ENCODE measurements at places on chromosomes 7 and 10. TPM values are rescaled to one million over a fixed set of nuclear protein-coding genes. Genes with fewer than 3 reads are reported as not detected.
A peak's percentile ranks its signal among the peaks of the same experiment; 100 is the strongest.

GRCh38 chr7:70000737-70001348 lies 402.6 kb downstream of the AUTS2 start:
- no peaks in the 10 kb centered on the region for H3K36me3 ChIP-seq
- DNase-seq = no peak
- H3K27me3 ChIP-seq = no peaks in the 10 kb centered on the region
- no peaks in the 10 kb centered on the region for H3K4me1 ChIP-seq
- H3K27ac ChIP-seq = no peak overlapping the region

- no peaks in the 10 kb centered on the region for H3K4me1 ChIP-seq
- DNase-seq = no peak
- no peak overlapping the region for H3K27ac ChIP-seq
- H3K4me3 ChIP-seq = no peak overlapping the region
These were observed 32.7 kb upstream of the DMTF1 start for GRCh38 chr7:87119581-87119980.

DNA sequence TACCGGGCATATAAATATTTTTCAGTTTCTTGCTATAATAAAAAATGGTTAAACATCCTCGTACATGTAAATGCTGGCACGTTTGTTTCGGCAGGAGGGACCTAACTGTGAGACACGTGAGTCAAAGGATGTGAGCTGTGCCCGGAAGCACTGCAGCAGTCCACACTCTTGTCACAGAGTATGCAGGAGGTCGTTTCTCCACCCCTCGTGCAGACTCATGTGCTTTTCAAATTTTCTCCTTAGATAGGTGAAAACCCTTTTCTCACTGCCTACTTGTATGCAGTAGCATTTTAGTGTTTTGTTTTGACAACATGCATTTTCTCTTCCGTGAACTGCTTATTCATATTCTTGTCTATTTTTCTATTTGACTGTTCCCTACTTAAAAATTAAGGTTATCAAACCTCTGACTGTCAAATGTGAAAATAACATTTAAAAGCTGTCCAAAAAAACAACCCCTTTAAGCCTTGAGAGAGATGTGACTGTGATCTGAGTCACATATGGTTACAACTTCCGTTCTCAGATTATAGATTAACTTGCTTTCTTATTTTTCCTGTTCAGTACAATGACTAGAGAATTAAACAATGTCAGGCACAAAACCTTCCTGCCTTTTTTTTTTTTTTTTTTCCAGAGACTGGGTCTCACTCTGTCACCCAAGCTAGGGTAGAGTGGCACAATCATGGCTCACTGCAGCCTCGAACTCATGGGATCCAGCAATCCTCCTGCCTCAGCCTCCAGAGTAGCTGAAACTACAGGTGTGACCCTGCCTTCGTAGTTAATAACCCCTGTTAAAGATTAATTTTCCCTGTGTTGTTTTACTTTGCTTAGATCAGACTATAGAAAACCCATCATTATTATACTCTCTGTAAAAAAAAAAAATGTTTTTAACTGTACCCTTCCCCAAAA lies 45.1 kb downstream of the DPY19L1 start:
- DNase-seq = peak; percentile 70
- no peak overlapping the region for H3K27ac ChIP-seq
- H3K4me3 ChIP-seq = no peak overlapping the region
- no peaks in the 10 kb centered on the region for H3K36me3 ChIP-seq

GRCh38 chr10:131978366-131978765 lies 3.4 kb downstream of the BNIP3 start:
- DNase-seq = no peak
- H3K27me3 ChIP-seq = no peaks in the 10 kb centered on the region
- no peak overlapping the region for H3K4me3 ChIP-seq
- H3K36me3 ChIP-seq = peaks cover 34% of the 10 kb centered on the region

GRCh38 chr10:49001402-49001801 lies 61.8 kb upstream of the LRRC18 start:
- H3K4me1 ChIP-seq = no peaks in the 10 kb centered on the region
- no peak overlapping the region for H3K27ac ChIP-seq
- no peak for DNase-seq
- peaks cover 15% of the 10 kb centered on the region for H3K27me3 ChIP-seq
- H3K4me3 ChIP-seq = no peak overlapping the region
- no peaks in the 10 kb centered on the region for H3K36me3 ChIP-seq

DNA sequence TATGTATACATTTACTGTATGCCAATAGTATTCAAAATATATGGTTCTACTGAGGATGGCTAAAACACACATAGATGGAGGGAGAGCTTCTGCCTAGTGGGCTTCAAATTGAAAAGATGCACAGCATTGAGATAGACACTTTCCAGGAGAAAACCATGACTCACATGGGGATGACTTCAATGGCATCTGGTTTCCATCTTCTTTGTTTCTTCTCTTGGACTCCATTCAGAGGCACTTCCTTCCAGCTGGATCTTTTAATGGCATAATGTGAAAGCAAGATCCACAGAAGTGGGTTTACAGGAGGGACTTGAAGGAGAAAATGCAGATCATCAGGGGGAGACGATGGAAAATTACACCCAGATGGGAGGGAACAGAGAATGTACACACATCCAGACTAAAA lies 84.9 kb downstream of the ZNF365 start:
- H3K4me1 ChIP-seq = peaks cover 6% of the 10 kb centered on the region
- no peak overlapping the region for H3K4me3 ChIP-seq
- peak; percentile 85 for DNase-seq
- H3K36me3 ChIP-seq = no peaks in the 10 kb centered on the region
- no peak overlapping the region for H3K27ac ChIP-seq
- H3K27me3 ChIP-seq = no peaks in the 10 kb centered on the region

- H3K4me1 ChIP-seq = no peaks in the 10 kb centered on the region
- H3K36me3 ChIP-seq = no peaks in the 10 kb centered on the region
- H3K4me3 ChIP-seq = no peak overlapping the region
- no peak for DNase-seq
- H3K27ac ChIP-seq = no peak overlapping the region
These were observed 762 bp downstream of the PON1 start for GRCh38 chr7:95323410-95324129.

DNA sequence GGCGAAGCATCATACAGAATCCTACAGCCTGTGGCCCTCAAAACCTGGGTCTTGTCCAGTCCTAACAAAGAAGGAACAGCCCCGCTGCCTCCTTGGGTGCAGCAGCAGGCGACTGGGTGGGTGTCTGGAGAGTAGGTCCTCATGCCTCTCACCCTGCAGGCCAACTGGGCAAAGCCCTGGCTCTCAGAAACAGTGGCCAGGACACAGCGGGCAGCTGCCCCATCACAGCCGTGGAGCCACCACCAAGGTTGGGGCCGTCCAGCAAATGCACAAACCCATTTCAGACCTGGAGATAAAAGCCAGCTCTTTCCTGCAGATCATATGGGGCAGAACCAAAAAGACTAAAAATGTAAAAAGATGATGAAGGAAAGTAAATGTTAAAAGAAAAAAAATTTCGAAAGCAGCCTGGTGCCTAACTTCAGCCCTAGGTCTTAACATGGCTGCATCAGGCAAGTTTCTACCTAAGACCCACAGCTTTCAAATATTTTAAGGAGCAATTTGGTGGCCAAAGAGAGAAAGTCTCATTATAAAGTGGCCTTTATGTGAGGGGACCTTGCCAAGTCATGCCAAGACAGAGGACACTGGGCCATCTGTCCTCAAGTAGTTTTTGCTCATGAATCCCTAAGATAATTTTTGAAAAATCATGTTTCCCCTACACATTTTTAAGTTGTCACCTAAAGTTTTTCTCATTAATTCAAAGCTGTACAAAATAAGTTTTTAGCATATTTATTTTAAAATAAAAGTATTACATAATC lies 142.1 kb downstream of the PAXIP1 start:
- no peaks in the 10 kb centered on the region for H3K4me1 ChIP-seq
- H3K27ac ChIP-seq = no peak overlapping the region
- H3K36me3 ChIP-seq = no peaks in the 10 kb centered on the region
- H3K4me3 ChIP-seq = no peak overlapping the region

DNA sequence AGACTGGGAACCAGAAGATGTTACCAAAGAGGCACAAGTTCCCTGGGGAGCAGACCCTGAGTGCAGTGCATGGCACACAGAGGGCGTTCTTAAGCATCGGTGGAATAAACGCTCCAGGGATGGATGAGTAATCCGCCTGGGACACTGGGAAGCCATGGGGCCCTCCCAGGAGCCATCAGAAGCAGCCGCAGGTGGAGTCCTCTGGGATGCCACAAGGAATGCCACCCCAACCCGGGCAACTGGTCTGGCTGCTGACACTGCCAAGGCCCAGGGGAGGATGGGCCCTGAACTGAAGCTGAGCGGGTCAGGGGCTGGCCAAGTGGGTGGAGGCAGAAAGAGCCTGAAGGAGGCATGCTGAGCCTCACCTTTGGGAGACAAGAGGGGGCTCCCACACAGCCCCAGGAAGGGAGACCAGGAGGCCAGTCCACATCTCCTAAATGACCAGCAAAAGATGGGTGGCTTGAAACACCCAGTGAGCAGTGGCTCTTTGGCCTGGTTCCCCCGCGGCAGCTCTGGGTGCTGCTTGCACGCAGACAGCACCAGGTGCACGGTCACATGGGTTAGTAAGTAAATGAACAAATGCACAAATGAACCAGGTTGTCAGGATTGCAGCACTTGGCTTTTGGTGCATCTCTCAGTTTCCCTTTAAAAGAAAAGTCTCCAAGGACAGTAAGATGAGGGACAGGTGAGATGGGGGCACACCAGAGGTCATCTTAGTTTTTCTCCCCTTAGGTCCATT lies 141.3 kb upstream of the ZMIZ1 start:
- no peak for DNase-seq
- no peaks in the 10 kb centered on the region for H3K36me3 ChIP-seq
- H3K4me3 ChIP-seq = no peak overlapping the region
- H3K4me1 ChIP-seq = peaks cover 19% of the 10 kb centered on the region
- no peak overlapping the region for H3K27ac ChIP-seq

GRCh38 chr7:87604264-87604663 lies 3.6 kb upstream of the ABCB1 start:
- no peak overlapping the region for H3K27ac ChIP-seq
- DNase-seq = no peak
- H3K4me1 ChIP-seq = no peaks in the 10 kb centered on the region
- H3K36me3 ChIP-seq = no peaks in the 10 kb centered on the region
- peaks cover 13% of the 10 kb centered on the region for H3K27me3 ChIP-seq
- H3K4me3 ChIP-seq = no peak overlapping the region

DNA sequence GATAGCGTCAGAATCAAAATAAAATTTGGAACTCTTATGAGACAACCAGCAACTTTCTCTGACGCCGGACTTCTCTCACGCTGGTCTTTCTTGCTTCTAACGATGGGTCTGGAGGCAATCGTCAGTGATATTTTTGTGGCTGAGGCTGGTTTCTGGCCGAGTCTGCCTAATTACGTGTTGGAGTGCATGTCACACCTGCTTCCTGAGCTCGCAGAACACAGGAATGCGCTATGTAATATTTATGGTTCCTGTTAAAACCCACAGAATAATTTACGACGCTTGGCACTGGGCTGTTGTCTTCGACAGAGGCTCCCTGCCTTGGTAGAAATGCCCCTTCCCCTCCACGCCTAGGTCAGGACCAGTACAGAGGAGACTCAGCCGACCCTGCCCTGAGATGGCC lies 64.9 kb downstream of the NPTX2 start:
- H3K36me3 ChIP-seq = no peaks in the 10 kb centered on the region
- no peak overlapping the region for H3K27ac ChIP-seq
- no peaks in the 10 kb centered on the region for H3K4me1 ChIP-seq
- no peak for DNase-seq
- H3K27me3 ChIP-seq = no peaks in the 10 kb centered on the region
- H3K4me3 ChIP-seq = no peak overlapping the region

OGDHL gene
- total RNA-seq = 0.18 TPM

DNA sequence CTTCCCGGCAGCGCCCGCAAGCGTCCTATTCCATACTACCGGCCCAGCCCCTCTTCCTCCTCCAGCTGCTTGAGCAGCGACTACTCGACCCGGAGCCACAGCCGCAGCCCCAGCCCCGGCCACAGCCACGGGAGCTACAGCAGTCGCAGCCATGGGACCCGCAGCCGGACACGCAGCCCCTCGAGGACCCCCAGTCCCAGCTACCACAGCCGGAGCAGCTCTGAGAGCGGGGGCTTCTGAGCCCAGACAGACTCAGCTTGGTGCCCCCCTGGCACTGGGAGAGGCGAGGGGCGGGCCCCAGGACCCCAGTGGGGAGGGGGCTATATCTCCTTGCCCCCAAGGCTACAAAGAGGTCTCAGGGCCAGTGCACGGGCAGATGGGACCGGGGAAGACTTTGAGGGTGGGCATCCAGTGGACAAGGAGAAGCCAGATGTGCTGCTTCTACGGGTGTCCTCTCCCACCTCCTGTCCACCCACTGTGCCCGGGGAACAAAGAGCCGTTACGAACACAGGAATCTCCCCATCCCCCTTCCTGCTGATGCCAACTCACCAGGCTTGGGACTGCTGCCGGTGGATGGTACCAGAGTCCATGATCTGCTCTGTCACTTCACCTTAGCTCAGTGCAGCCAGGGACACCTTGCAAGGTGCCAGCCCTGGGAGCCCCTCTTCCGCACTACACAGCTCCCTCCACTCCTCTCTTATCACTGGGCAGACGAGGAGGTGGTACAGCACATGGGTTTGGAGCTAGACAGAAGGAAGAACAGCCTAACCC lies 16.7 kb upstream of the HSPB1 start:
- H3K27ac ChIP-seq = no peak overlapping the region
- peaks cover 5% of the 10 kb centered on the region for H3K36me3 ChIP-seq
- peaks cover 16% of the 10 kb centered on the region for H3K27me3 ChIP-seq
- no peak for DNase-seq

GRCh38 chr7:147483634-147484292 lies 1106.8 kb upstream of the C7orf33 start:
- no peaks in the 10 kb centered on the region for H3K36me3 ChIP-seq
- H3K4me3 ChIP-seq = no peak overlapping the region
- peak; percentile 50 for DNase-seq
- peak overlapping the region; percentile 55 for H3K27ac ChIP-seq

- no peak for DNase-seq
- H3K27me3 ChIP-seq = no peaks in the 10 kb centered on the region
- H3K4me3 ChIP-seq = no peak overlapping the region
- H3K4me1 ChIP-seq = no peaks in the 10 kb centered on the region
These were observed 400.8 kb downstream of the REEP3 start for GRCh38 chr10:63921908-63922467.

DNA sequence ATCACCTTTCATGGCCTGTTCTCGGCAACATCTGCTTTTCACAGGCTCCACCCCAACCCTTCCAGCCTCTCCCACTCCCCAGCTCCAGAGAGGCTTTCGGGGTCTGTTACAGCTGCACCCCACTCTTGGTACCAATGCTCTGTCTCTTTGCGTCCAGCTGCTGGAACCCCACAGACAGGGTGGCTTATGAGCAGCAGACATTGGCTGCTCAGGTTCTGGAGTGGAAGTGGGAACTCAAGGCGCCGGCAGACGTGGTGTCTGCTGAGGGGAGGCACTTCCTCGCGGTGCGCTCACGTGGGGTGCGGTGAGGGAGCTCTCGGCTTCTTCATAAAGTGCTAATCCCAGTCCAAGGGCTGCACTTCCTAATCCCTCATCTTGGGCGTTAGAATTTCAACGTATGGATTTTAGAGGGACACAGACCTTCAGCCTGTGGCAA lies 185.7 kb downstream of the ELFN1 start:
- no peaks in the 10 kb centered on the region for H3K4me1 ChIP-seq
- H3K27ac ChIP-seq = no peak overlapping the region
- no peak overlapping the region for H3K4me3 ChIP-seq
- H3K36me3 ChIP-seq = no peaks in the 10 kb centered on the region

FGFBP3 gene
- under 0.01 TPM for total RNA-seq

CFAP70 gene
- total RNA-seq = 0.18 TPM

FBH1 gene
- total RNA-seq = 60.8 TPM

GRCh38 chr7:91778416-91778815 lies 102.1 kb downstream of the MTERF1 start:
- no peaks in the 10 kb centered on the region for H3K36me3 ChIP-seq
- no peak for DNase-seq

GPR26 gene
- total RNA-seq = not detected

GRCh38 chr7:122413339-122413738 lies 108.8 kb upstream of the FEZF1 start:
- DNase-seq = no peak
- H3K4me3 ChIP-seq = no peak overlapping the region
- H3K27ac ChIP-seq = no peak overlapping the region
- H3K36me3 ChIP-seq = no peaks in the 10 kb centered on the region
- no peaks in the 10 kb centered on the region for H3K27me3 ChIP-seq
- H3K4me1 ChIP-seq = no peaks in the 10 kb centered on the region
